Stomach (tissue), 19 donors: ENCODE measurements at places on chromosomes 4 and X. TPM values are rescaled to one million over a fixed set of nuclear protein-coding genes. Genes with fewer than 3 reads are reported as not detected.

DNA sequence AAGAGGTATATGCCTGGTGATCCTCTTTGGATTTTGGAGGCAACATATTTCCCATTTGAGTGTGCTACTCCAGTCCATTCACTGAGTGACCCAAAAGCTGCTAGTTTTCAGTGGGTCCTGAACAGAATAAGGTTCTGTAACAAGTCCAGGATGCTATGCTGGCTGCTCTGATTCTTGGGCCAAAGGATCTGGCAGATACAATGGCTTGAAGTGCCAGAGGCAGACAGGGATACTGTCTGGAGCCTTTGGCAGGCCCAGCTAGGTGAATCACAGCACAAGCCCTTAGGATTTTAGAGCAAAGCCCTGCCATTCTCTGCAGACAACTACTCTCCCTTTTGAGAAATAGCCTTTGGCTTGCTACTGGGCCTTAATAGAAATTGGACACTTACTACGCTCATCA, 40.6 kb downstream of the DCHS2 start:
- no peaks in the 10 kb centered on the region for H3K27me3 ChIP-seq
- H3K36me3 ChIP-seq = no peaks in the 10 kb centered on the region
- no peaks in the 10 kb centered on the region for H3K4me1 ChIP-seq
- no peak overlapping the region for H3K4me3 ChIP-seq

Gene GIMD1
- not detected for total RNA-seq

- H3K27me3 ChIP-seq = no peaks in the 10 kb centered on the region
- DNase-seq = peak; percentile 6
- H3K27ac ChIP-seq = no peak overlapping the region
- H3K4me1 ChIP-seq = no peaks in the 10 kb centered on the region
Measured at GRCh38 chrX:111831343-111831742, 44.6 kb upstream of the TRPC5OS start.

Gene UTP14A
- 8.0 TPM for total RNA-seq

DNA sequence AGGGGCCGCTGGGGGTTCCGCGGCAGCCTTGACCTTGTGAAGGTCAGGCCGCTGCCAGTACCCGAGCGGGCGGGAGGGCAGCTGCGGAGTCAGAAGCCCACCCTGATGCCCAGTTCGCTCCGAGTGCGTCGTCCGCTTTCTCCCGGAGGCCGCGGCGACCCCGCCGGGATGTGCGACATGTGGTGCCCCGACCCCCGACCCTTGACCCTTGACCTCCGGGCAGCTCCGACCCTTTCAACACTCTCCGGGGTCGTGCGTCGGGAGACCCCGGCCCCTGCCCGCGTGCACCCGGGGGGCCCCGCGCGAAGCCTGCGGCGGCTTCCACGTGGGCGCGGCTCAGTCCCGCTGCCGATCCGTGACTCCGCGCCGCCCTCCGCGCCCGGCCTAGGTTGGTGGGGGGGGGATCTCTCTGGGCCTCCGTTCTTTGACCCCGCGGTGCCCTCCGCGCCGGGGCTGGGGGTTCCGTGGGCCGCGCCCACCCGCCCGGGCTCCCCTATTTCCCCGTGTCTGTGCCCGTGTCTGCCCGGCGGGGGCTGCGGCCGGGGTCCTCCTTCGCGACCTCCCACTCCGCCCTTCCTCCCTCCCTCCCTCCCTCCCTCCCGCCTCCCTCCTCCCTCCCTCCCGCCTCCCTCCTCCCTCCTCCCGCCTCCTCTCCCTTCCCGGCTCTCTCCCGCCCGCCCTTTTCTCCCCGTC, 609 bp upstream of the SLC25A6 start:
- peak overlapping the region; percentile 93 for H3K4me3 ChIP-seq
- no peaks in the 10 kb centered on the region for H3K27me3 ChIP-seq
- peak overlapping the region; percentile 97 for H3K27ac ChIP-seq
- peak; percentile 91 for DNase-seq
- H3K36me3 ChIP-seq = peaks cover 30% of the 10 kb centered on the region

Gene DNASE1L1
- 13.2 TPM for total RNA-seq

Gene ALB
- not detected for total RNA-seq

GRCh38 chr4:139265654-139266053, 14.4 kb downstream of the MGARP start:
- H3K27me3 ChIP-seq = no peaks in the 10 kb centered on the region
- H3K36me3 ChIP-seq = no peaks in the 10 kb centered on the region
- H3K4me3 ChIP-seq = no peak overlapping the region
- no peak for DNase-seq

Gene ARMCX4
- 3.1 TPM for total RNA-seq

GRCh38 chrX:37603938-37604409, 32.5 kb downstream of the LANCL3 start:
- no peaks in the 10 kb centered on the region for H3K4me1 ChIP-seq
- no peak overlapping the region for H3K4me3 ChIP-seq
- DNase-seq = peak; percentile 28
- H3K27ac ChIP-seq = no peak overlapping the region
- H3K27me3 ChIP-seq = peaks cover 3% of the 10 kb centered on the region

DNA sequence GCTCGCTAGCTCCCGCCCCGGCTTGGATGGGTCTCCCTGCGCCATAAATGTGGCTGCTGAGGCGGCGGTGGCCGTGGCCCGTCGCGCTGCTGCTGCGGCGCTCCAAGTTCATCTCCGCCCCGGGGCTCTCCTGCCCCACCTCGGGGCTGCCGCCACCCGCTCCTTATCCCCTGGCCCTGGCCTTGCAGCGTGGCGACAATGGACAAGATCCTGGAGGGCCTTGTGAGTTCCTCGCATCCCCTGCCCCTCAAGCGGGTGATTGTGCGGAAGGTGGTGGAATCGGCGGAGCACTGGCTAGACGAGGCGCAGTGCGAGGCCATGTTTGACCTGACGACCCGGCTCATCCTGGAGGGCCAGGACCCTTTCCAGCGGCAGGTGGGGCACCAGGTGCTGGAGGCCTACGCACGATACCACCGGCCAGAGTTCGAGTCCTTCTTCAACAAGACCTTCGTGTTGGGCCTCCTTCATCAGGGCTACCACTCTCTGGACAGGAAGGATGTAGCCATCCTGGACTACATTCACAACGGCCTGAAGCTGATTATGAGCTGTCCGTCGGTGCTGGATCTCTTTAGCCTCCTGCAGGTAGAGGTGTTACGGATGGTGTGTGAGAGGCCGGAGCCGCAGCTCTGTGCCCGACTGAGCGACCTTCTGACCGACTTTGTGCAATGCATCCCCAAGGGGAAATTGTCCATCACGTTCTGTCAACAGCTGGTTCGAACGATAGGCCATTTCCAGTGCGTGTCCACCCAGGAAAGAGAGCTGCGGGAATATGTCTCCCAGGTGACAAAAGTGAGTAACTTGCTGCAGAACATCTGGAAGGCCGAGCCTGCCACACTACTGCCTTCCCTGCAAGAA, 763 bp downstream of the USP38 start:
- H3K36me3 ChIP-seq = peaks cover 3% of the 10 kb centered on the region
- peak overlapping the region; percentile 95 for H3K4me3 ChIP-seq
- peak overlapping the region; percentile 90 for H3K27ac ChIP-seq
